ENCODE measurements at places on chromosomes 1 and 21. TPM values are rescaled to one million over a fixed set of nuclear protein-coding genes. Genes with fewer than 3 reads are reported as not detected.

ITLN2 gene
- not detected for polyA plus RNA-seq

NIBAN1 gene
- 48.1 TPM for polyA plus RNA-seq

OR2L3 gene
- polyA plus RNA-seq, result not detected

CELA2B gene
- polyA plus RNA-seq, result 3.1 TPM

PTGER3 gene
- 0.90 TPM for polyA plus RNA-seq

CLCA4 gene
- polyA plus RNA-seq, result not detected

DNAJC28 gene
- polyA plus RNA-seq, result 2.9 TPM

DNA sequence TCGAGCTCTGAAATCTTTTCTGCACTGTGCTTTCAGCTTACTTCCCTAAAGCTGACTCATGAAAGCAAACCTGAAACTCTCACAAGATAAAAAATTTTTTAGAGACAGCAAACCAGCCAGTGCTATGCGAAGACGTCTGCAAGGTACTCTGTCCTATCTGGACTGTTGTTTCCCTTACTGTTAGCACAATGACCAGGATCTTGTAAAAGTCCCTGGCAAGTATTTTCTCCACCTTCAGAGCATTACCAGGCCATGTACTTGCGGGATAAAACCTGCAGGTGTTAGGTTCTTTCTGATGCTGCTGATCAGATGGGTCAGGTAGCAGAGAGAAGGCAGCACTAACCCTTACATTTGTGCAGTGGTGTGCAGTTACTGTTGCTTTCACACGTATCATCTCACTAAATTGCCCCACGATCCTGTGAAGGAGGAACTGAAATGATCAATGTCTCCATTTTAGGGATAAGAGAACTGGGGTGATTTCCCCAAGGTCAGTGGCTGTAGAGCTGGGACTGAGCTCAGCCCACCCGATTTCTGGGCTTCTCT is 56.6 kb downstream of the PLXNA2 start:
- DNase-seq, result no peak

DNA sequence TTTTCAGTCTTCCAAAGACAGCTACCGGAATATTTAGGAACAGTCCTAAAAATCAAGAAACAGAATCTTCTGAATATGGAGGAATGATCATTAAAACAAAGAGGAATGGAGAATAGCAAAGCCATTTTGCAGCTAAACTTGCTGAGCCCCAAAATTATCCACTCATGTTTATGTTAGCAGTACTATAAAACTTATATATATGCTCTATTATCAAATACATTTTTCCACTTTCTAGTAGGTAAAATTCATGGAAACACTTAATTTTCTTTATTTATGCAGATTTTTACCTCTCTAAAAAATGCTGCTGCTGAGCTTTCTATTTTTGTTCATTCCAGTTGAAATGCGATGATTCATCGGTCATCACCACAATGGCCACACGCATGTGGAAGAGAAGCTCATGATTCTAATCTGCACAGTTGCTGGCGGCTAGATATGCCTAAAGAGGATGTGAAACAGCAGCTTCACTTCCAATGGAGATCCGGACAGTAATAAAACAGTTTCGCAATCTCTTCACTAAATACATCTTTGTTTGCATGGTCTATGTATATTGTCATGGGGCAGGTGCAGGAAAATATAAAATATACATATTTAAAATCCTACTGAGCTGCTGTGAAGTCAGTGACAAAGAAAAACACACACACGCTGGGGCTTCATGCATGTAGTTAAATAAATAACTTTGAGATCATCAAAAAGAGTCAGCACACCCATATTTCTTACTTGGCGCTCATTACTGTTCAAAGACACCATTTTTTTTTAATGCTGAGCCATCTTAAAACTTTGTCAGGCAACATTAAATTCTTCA is 292.2 kb downstream of the SMYD3 start:
- DNase-seq, result peak; percentile 16

GRCh38 chr21:15742052-15742670 is 12.4 kb downstream of the USP25 start:
- no peak for DNase-seq

DNA sequence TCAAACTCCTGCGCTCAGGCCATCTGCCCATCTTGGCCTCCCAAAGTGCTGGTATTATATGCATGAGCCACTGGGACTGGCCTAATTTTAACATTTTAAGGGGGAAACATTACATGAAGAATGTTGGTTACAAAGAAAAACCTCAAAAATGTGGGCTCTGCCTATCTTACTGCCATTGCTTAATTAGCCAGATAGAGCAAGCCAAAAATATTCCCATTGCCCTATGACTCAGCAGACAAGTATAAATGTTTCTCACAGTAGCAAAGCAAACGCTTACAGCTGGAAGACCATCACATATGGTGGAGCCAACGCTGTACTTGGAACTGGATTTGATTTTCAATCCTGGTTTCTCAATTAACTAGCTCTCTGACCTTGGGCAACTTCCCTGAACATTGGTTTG is 502.0 kb downstream of the SMYD3 start:
- no peak for DNase-seq

DNA sequence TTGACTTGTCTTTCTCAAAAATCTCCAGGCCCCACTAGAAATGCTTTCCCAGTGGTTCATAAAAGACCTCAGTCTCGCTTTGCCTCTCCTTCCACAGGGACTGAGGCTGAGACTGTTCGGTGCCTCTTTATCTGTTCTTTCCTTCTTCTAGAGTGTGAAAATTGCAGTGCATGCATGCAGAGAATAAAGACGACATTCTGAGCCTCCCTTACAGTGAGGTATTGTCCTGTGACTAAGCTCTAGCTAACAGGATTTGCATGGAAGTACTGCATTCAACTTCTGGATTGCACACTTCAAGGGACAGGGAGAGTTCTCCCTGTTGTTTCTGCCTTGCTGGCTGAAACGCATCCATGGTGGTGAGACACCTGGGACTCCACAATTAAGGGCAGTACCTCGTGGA is 69.1 kb downstream of the COLGALT2 start:
- no peak for DNase-seq

DNA sequence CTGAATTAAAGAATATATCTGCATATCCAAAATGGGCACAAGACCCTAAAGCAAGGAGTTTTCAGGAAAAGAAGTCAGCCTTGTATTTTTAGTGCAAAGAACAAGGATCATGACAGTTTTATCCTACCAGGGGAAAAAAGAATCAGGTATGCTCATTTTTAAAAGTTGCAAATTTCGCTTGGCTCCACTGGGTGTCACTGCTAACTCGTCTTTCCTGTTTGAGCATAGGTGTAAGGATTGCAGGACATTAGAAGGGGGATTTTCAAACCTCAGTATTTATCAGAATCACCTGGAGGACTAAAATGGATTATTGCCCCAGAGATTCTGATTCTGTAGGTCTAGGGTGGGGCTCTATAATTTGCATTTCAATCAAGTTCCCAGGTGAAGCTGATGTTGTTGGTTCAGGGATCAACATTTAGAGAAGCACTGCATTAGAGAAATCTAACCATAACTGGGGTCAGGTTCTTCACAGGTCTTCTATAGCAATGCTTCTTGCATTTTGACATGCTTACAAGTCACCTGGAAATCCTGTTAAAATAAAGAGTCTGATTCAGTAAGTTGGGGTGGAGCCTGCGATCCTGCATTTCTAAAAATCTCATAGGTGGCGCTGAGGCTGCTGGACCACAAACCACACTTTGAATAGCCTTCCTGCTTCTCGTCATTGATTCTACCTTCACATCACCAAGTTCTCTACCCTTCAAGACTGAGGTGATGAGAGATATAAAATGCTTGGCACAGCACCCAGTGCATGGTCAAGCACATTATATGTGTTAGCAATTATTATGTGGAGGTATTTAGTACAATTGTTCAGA is 39.6 kb downstream of the NUF2 start:
- no peak for DNase-seq

DNA sequence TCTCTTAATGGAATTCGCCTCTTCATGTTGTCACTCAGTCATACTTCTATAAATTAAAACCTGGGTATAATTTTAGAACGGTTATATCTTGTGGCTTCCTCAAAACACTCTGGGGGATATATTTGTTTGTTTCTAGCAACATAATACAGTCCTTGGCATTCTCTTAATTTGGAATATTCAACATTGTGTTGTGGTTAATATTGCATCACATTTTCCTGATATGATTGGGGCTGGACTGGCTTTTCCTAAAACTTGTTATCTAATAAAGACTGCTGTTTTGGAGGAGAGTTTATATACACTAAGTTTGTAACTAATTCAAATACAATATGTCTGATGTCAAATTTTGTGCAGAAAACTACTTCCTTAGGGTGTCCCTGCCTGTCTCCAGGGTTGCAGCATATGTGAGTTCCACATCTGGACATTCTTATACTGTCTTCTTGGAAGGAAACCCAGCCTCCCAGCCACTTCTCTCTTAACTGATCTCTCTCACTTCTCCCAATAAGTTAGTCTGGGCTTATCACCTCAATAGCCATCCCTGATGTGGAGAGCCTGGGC is 892.6 kb downstream of the MRPL39 start:
- DNase-seq, result no peak

GRCh38 chr1:181073638-181074037 is 14.9 kb upstream of the IER5 start:
- no peak for DNase-seq

GRCh38 chr1:74467786-74468377 is 44.5 kb downstream of the LRRC53 start:
- no peak for DNase-seq

- no peak for DNase-seq
Observed at GRCh38 chr1:76343356-76343755, 268.8 kb downstream of the ST6GALNAC3 start.

DNA sequence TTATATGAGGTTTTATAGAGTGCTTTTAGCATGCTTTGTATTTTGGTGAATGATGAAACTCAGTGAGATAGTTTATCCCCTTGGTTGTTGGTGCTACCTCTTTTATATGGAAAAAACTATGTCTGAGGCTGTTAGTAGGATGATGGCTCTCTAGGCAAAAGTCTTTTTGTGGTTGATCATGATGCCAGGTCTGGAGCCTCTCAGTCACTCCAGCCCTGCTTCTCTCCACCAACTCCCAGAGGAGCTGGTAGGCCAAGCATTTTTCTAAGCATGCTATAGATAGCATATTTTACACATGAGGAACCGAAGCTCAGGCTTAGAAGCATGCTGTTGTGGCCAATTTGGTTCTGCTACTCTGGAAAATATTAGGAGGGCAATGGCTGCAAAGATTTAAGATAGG is 82.2 kb downstream of the FMN2 start:
- DNase-seq, result no peak

- no peak for DNase-seq
Observed at GRCh38 chr1:216807696-216808095, 84.5 kb upstream of the ESRRG start.

DNA sequence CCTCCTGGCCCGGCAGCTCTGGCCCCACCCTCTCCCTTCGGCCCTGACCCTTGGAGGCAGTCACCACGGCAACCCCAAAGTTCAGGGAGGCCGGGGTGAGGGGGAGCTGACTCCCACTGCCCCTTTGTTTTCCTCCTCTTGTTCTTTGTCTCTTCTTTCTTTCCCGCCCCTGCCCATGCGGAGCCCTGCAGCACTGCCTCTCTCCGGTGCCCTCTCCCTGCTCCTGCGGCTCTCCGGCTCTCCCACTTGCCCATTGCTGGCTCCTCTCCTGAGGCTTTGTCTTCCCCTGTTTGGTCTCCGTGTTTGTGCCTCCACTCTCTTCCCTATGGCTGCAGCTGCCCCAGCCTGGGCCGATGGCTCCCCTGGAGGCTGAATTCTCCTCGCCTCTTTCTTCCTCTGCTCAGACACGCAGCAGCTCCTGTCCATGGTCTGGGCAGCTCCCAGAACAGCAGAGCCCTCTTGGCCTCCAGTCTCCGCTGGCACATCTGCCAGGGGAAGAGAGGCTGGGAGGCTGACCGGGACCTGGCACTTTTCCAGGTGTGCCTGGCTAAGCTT is 5.8 kb downstream of the CELSR2 start:
- DNase-seq, result no peak

Measured in forelimb muscle (tissue), 1 donor.